ENCODE measurements at places on chromosomes 6 and 20.

GRCh38 chr6:41756354-41756753 is 9.2 kb upstream of the PGC start:
- no peak for DNase-seq

DNA sequence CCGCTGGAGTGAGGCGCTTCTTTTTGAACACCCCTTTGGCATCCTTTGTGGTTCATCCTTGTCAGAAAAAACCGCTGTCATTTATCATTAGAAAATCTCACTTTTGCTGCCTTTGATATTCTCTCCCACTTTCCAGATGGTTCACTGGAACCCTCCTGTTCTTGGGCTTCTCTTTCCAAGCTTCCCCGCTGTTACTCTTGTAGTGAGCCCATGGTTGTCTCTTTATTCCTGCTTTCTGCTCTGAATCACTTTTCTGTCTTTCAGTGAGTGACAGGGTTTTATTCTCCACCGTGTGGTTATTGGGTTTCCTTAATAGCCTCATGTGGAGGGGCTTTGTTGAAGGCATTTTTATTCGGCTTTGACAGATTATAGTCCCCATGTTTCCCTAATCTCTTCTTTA is 117.0 kb downstream of the FARS2 start:
- DNase-seq = no peak

GRCh38 chr6:4522453-4522852 is 253.8 kb upstream of the CDYL start:
- no peak for DNase-seq

DNA sequence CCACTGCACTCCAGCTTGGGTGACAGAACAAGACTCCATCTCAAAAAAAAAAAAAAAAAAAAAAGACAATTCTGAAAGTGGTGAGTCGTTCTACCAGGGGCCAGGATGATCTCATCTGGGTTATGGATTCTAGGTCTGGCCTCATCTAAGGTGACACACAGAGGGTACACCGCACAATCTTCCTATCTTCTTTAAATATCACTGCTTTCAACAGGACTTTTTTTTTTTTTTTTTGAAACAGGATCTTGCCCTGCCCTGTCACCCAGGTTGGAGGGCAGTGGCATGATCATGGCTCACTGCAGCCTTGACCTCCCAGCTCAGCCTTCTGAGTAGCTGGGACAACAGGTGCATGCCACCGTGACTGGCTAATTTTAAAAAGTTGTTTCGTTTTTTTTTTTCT is 67.7 kb downstream of the SLC16A10 start:
- no peak for DNase-seq

DNA sequence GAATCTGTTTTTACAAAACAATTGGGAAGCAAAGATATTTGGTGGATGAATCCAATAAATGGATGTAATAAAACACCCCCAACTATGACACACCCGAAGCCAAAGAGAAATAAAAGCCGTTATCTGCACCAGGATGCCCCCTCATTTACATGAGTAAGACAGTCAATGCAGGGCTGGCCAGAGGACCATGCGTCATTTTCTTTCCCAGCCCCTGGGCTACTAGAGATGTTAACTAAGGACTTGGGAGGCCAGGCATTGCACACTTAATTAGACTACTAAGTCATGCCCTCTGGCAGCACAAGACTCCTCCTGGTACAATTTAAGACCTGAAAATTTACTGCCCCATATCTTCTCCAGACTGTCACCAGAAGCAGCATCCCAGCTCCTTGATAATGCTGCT is 3.2 kb downstream of the LEMD2 start:
- no peak for DNase-seq
